ENCODE measurements at places on chromosomes 2 and 18.

- DNase-seq: no peak
These were observed 89.9 kb downstream of the SOX11 start for GRCh38 chr2:5782103-5782502.

- peak; percentile 35 for DNase-seq
These were observed 46.5 kb upstream of the EPG5 start for GRCh38 chr18:46013484-46014189.

- DNase-seq: no peak
These were observed 382.8 kb downstream of the OSR1 start for GRCh38 chr2:18975506-18976167.

- peak; percentile 78 for DNase-seq
These were observed 132.9 kb upstream of the MGAT5 start for GRCh38 chr2:134120733-134121630.

GRCh38 chr2:98508709-98509066 is 64.0 kb downstream of the INPP4A start:
- DNase-seq: peak; percentile 56

- no peak for DNase-seq
These were observed 212.4 kb downstream of the SEPTIN10 start for GRCh38 chr2:109401370-109401769.

DNA sequence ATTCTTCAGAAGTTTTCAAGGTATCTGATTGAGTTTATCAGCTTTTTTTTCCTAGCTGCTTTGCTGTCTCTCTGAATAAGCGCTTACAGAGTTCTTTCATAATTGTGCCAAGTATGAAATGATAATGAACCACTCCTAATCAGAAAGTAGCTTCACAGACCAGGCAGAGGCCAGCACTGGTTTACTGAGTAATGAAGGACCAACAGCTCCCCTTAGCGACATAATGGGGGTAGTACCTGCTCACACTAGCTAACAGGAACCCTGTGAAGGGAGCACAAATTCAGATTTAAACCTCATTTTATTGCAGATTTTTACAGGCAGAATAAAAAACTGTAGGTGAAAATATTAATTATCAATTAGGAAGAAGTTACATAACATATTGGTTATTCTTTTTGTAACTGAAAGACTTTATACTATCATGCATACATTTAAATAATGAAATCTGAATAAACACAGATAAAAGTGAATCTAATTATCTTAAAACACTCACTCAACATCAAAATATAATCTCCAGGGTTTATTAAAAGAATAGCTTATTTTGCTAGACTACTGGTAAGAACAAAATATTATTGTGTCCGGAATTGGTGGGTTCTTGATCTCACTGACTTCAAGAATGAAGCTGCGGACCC is 53.7 kb upstream of the LRRC30 start:
- no peak for DNase-seq

DNA sequence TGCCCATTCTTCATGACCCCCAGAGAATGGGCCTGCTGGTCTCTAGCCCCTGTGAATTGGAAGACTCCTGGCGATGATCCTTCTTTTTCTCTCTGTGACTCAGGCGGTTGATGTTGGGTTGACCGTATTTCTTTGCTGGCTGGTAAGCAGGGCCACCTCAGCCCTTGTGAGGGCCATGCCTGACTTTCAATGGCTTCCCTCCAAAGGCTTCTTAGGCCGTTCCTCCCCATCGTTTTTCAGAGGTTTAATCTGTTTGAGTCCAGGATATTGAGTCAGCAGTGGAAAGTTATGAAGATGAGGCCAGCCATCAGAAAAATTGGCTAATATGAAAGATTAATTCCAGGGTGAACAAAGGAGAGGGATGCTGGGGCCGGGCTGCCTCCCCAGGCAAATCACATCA is 13.6 kb downstream of the HPCAL1 start:
- no peak for DNase-seq

DNA sequence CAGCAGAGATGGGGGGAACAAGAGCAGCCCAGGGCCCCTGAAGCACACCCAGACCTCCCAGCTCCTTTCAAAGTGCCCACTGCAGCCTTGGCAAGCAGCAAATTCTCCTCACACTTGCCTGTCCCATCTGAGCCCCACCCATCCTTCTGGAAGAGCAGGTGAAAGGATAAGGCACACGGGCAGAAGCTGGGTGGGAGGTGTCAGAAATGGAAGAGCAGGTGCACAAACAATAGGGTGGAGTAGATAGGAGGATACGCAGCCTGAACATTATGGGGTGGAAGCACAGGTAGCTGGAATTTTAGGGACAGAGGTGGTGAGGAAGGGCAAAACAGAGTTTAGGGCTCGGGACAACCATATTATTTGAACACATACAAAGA is 69.2 kb downstream of the TNS1 start:
- DNase-seq: no peak

DNA sequence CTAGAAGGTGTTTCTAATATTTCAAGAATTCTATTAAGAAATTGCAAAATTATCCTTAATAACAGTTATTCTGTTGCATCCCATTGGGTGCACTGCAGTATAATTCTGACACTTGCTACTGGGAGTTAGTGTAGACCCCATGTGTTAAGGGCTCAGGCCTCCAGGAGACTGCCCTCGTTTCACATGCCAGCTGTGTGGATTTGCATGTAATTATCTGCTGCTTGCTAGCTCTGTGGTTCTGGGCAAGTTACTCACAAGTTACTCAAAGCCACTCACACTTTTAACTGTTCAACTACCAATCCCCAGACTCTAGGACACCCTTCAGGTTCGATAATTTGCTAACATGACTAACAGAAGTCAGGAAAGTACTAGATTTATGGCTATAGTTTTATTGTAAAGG is 38.6 kb downstream of the ST6GAL2 start:
- DNase-seq: no peak

- no peak for DNase-seq
These were observed 19.4 kb upstream of the RRM2 start for GRCh38 chr2:10103179-10103578.

DNA sequence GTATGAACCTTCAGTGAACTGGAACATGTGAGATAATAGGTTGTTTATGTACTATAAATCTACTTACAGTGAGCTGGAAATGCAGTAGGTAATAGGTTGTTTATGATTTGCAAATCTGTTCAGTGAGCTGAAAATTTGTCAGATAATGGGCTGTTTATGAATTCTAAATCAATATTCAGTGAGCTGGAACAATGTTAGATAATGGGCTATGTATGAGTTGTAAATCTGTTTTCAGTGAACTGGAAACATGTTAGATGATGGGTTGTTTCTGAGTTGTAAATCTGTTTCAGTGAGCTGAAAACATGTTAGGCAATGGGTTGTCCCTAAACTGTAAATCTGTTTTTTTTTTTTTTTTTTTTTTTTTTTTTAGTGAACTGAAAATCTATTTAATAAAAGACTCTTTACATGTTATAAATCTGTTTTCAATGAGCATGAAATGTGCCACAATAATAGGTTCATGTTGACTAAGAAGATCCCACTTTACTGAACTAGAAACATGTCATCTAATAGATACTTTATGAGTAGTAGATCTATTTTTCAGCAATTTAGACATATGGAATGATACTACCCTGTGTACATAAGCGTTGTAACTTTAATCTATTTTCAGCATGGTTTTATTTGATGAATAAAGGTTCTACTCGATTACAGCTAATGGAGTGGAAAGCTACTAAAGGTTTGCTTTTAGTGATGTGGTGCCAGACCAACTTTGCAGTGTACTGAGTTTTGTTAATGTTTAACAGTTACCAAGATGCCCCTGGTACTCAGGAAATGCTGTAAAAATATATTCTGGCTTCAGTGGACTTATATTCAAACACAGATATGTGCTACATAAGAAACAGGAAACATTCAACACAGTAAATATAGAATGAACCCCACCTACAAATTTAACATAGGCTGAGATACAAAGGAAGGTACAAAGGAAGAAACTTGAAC is 1471.8 kb downstream of the LRP1B start:
- DNase-seq: no peak

DNA sequence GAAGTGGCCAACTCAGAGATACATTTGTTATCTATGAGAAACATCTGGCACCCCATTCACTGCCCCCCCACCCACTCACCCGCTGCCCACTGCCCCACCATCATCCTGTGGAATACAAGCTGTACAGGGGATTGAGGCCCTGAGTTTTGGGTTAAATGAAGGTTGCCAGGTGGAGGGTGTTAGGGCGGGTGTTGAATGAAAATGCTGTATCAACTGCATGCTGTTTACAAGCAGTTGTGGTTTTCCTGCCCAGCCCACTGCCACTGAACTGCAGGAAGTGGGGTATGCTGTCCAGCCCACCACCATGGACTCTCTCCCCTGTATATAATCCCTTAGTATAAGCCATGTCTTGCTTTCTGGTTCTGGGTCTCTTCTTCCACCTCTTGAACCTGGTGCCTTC is 481.9 kb downstream of the METTL4 start:
- no peak for DNase-seq

- peak; percentile 64 for DNase-seq
These were observed 61.3 kb upstream of the RAPGEF4 start for GRCh38 chr2:172674034-172674967.

DNA sequence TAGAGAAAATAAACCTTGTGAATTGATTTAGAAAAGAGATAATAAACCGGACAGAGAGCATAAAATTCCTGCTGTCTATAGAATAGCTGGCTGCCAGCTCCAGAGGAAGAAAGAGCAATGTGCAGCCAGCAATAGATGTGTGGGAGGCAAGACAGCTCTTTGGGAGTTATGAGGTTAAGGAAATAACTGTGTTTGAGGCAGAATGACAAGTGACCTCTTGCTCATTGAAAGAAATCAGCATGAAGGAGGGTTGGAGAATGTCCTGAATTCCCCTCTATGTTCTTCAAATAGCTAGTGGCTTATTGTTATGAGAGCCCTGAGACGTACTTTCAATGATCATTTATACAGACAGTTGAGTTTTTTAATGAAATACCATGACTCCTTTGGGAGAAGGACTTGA is 1009.9 kb upstream of the NXPH2 start:
- DNase-seq: no peak

DNA sequence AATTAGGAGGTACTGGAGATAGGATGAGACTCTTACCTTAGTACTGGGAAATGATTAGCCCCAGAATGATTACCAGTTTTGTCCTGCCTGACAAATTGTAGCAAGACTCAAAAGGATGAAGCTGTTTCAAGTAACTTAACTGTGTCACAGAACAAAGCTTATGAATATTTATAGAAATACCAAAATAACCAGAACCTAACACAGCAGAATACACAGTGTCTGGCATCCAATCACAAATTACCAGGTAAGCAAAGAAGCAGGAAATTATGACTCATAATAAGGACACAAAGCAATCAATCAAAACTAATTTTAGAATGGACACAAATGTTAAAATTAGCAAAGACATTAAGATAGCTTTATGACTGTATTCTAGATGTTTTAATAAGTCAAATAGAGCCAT is 91.9 kb downstream of the CTNNA2 start:
- no peak for DNase-seq

DNA sequence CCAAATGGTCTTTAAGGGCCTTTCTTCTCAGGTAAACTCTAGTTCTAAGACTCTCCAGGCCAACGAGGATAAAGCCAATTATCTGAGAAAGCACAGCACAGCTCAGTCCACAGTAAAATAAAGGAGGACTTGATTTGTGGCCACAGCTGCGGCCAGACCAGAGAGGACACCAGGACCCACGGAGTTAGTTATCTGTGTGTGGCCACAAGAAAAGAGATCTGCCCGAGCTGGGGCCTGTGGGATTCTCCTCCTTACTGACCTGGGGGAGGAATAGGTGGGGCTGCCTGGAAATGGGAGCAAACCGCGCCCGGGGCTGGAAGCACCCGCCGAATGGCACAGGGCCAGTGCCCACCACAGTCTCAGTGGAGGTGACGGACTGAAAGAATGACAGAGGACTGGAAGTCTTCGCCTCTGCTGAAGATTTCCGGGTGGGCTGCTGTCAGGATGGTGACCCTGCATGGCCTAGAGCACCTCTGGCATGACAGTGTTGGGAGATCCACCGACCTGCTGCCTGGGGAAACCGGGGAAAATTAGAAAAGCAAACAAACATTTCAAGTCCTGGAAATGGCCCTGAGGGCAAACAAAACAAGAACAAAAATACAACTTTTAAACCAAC is 13.3 kb downstream of the PROC start:
- no peak for DNase-seq

DNA sequence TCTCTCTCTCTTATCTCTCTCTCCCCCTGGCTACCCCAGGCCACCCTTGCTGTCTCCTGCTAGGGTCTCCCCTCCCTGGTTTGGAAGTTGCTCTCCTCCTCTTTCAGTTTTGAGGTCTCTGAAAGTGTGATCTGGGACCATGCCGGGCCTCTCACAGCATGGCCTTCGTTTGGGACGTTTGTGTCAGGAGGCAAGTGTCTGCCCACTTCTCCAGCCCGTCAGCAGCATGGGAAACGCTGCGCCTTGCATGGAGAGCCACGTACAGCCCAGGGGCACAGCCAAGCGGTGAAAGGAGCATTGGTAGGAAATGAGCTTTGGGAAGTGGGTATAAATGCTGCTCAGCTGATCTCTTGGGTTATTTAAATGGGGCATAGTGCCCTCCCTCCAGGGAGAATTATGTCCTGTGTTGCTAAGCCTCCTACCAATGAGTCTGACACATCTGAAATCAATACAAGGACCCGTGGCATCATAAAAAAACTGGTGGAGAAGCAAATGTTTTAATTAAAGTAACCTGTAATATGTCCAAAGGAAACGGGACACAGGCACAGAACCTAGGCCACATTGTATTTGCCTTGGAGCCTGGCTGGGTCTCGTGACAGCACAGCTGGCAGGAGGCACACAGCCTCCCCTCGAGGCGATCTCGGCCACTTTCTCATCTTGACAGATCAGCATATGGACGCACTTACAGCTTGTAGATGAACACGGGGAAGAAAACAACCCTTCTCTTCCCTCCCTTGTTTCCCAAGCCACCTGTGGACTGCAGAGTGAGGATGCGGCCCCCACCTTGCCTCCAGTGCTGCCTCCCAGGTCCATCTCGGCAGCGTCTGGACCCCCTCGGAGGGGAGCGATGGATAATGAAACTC is 72.7 kb downstream of the SH3RF3 start:
- DNase-seq: no peak

- no peak for DNase-seq
These were observed 334.6 kb upstream of the KLHL29 start for GRCh38 chr2:23050388-23050787.

DNA sequence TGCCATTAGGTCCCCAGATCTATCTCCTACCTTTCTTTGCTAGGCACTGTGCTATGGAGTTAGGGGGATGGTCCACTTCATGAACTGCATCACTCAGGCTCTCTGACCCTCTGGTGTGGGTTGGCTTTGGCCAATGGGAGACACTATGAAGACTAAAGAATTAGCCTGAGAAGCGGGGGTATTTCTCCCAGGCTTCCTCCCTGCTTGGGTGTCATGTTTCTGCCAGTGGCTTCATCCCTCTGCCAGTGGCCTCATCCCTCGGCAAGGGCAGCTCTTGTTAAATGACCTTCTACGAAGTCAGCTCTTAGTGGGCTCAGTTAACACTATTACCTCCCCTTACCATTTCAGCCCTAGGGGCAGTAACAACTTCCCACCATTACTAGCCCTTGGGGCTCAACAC is 41.9 kb upstream of the EPB41L3 start:
- no peak for DNase-seq

DNA sequence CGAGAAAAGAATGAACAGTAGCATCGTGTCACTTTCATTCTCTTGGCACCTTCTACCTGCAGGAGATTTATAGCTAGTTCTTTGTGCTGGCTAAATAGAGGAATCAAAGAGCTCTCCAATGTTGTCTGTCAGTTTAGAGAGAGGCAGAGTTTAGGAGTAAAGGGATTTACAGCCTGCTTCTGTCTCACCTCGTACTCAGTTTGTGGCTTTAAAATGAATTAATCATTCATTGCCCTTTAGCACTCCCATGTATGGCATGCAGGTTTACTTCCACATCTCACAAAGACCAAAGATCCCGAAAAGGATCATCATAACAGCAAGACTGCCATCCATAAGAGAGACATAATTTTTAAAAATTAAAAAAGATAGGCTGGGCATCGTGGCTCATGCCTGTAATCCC is 42.4 kb upstream of the ATL2 start:
- no peak for DNase-seq
